ENCODE measurements at places on chromosomes 2 and 18.

- no peak for DNase-seq
Measured at GRCh38 chr2:140234116-140234515, 1453.9 kb upstream of the NXPH2 start.

- peak; percentile 48 for DNase-seq
Measured at GRCh38 chr18:22930089-22930713, 2.9 kb upstream of the RBBP8 start.

DNA sequence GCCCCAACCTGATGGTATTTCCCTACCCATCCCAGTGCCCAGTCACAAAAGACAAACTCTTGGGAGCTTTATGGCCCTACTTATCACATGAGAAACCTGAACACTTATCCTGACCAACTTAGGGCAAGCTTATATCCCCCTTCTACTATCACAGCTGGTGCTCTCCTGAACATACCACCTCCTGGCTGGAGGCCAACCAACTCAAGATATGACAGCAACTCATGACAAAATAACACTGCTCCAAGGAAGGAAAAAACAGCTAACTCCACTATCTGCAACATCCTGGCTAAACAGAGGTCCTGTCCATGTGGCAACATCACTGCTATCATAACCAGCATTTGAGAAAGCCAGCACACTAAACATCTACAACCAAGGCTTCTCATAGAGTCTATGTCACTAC lies 20.9 kb upstream of the CLASP1 start:
- no peak for DNase-seq

DNA sequence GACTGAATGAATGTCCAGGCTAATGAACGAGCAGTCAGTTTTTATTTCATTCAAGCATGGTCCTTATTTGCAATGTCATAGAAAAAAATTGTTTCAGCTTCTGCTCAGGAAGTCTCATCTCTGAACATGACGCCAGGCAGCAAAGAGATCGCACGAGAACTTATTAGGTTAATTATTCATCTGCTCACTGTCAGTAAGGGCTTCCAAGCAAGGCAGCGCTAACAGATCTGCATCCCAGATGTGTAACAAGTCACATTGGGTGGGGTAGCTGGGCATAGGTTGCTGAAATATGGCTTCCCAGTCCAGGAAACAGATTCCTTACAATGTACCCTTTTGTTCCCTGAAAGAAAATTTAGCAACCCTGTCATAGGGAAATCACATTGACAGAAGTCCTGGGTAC lies 63.5 kb downstream of the ANKRD44 start:
- DNase-seq = no peak

GRCh38 chr2:147122944-147123343 lies 721.9 kb upstream of the ACVR2A start:
- DNase-seq = no peak

- DNase-seq = no peak
Measured at GRCh38 chr2:144010096-144010836, 509.7 kb downstream of the ZEB2 start.

- DNase-seq = no peak
Measured at GRCh38 chr2:64982932-64983331, 6.3 kb upstream of the SLC1A4 start.

DNA sequence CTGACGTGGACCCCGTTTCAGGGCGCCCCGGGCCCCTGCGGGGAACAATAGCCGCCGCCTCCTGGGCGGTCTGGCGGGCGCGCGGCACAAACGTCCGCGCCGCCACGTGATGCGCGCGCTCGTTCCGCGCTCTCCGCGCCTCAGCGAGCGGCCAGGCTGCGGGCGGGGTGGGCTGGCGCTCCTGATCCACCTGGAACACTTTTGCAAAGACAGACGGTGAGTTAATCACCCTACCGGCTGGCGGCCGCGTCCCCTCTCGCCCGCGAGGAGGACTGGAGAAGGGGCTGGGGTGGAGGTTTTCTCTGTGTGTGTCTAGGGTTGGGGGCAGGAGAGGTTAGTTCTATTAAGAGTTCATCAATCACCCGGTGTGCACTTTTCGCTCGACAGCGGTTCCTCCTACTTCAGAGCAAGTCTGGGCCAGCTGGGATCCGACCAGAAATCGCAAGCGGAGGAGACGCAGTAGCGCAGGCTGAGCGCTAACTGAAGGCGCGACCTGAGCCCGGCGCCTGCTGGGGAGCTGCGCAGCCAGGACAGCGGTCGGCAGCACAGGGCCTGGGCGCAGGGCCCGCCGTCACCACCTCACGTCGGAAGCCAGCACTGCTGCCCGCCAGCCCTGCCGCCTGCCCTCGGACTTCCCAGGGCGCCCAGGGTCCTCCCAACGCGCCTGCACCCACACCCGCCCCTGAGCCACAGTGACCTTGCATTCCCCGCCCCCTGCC lies 10.3 kb upstream of the HOXD1 start:
- DNase-seq = no peak

GRCh38 chr18:26854292-26854881 lies 11.1 kb downstream of the AQP4 start:
- DNase-seq = no peak

DNA sequence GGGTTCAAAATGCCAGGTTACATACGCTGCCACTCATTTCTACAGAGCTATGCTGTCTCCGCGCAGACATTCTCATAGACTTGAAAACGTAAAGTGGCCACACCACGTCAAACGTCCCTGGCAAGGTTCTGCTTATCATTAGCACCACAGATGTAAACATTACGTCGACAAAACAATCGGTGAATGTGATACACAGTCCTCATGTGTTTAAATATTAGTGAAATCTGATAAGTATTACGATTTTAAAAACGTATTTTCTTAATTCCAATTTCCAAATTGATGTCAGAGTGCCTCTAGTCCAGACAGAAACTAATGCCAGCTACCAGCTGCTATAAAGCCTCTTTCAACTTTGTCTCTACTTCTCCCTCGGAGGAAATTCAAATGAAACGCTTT lies 1.2 kb downstream of the STK17B start:
- DNase-seq = no peak

GRCh38 chr2:118351796-118352195 lies 263.5 kb downstream of the INSIG2 start:
- no peak for DNase-seq

- DNase-seq = no peak
Measured at GRCh38 chr2:176544991-176545956, 276.0 kb downstream of the MTX2 start.

DNA sequence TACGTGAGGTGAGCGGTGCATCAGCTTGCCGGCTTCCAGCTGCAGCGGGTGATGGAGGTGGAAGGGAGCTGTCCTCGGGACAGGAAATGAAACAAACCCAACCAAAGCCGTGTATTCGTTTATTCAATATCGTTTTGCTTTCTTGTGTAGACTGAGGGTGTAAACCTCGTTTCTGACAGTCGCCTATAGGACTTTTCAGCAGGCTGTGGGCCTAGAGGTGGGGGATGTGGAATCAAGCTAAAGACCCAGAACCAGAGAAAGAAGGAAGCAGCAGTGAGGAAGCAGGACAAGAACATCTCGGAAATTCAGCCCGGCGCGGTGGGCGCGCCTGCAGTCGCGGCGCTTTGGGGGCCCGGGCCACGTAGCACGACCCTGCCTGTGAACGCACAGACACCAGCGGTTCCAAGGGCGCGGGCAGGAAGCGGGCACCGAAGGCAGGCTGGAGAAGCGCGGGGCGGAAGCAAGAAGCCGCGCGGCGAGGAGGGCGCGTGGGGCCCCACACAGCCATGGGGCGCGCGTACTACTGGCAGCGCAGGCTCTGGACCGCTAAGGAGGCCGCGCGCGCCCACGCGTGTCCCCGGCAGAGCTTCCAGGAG lies 755 bp upstream of the ATP9B start:
- no peak for DNase-seq

GRCh38 chr2:128292599-128293425 lies 25.9 kb downstream of the HS6ST1 start:
- no peak for DNase-seq

GRCh38 chr2:111143843-111144198 lies 23.1 kb downstream of the BCL2L11 start:
- DNase-seq = no peak

DNA sequence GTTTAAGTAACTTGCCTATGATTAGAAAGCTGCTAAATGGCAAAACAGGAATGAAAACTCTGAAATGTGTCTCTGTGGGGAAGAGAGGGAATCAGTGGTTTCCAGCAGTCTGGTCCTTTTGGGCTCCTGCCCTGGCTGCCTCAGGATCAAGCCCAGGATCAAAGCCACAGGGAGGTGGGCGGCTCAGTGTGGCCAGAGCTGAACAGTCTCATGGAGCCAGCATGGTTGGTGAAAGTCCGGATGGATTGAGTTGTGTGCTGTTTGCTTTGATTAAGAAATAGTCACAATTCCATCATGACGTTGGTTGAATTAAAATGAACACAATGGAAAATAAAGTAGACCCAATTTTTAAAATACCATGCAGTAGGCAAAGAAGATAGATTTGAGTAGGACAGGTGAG lies 344.2 kb downstream of the LPIN1 start:
- no peak for DNase-seq

GRCh38 chr2:17373741-17374140 lies 144.5 kb downstream of the RAD51AP2 start:
- DNase-seq = no peak

DNA sequence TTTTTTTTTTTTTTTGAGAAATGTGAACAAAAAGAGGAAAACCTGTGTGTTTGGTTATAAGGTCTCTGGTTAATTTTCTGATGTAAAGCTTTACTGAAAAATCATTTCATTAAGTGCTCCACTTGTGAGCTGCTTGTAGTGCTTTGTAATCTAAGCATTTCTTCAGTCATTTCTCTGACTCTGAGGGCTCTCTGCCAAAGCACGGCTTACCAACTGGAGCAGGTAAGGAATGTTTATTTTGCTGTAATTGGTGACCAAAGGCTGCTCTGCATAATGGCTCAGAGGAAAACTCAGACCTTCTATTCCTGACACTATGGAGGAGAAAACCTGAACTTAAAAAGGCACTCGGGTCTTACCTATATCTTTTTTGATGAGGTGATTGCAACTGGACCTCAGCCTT lies 848.8 kb downstream of the MBD2 start:
- no peak for DNase-seq

DNA sequence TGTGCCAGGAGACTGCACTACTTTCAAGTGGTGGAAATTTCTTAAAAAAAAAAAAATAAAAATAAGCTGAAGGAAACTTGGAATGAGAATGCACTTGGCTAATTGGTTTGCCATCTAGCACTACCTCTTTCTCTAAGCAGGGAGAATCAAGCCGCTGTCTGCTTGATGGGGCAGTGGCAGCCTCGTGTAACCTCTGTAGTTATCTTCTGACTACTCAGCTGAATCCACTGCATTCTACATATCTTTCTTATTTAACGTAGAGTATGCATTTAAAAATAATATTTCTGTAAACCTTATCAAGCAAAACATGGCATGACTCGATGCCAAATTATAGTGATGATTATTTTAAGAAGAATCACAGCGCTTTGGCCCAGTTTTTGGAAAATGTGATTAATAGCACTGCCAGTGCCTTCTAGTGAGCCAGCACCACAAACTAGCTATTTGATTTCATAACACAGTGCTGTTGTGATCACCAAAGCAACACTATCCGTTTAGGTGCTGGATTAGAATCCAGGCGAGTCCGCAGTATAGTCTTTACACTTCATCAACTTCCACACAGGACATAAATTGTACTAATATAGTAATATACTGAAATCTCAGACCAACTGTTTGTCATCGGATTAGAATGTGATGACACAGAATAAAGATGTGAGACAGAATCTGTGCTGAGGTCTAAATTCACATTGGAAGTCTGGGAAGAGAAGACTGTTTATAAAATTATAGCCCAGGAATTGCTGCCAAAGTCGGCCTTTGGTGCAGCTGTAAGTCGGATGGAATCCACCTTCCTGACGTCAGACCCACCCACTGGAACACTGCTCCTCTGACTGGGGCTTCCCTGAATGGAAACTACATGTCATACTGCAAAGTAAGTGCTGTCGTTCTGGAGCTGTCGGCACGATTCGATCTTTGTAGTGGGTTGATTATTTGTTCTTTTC lies 136.5 kb upstream of the ETAA1 start:
- DNase-seq = no peak

DNA sequence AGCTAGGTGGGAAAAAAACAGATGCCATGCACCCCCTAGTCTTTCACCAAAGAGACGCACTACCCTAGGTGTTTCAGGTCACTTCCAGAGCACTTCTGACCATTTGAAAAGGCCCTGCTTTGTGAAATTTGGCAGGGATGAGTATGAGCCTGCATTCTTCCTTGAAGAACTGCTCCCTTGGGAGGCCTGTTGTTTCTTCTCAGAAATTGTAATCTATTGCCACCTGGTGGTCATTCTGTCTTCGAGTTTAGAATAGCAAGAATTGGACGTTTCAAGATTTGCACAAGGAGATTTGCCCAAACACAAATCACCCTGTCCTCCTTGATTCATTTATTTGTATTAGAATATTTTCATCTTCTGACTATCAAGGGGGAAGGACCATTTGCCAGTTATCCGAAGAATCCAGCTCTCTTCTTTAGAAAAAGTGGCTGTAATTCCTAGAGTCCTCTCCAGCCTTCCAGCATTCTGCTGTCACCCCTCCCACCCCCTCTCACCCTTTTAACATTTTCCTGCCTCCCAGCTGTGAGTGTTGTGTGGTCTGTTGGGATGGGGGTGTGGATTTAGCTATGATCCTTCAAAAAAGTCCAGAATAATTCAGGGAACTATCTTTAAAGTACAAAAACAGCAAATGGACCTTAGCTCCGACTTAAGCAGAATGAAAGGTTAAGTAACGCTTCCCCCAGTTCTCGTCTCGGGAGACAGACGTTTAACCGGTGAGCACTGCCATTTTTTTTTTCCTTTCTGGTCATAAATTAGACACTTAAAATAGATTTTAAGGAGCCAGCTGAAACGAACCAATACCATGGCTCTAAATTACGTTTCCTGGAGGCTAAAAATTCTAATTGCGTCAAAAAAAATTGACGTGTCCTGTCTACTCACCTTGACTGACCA lies 3.7 kb upstream of the GAD1 start:
- DNase-seq = peak; percentile 79

DNA sequence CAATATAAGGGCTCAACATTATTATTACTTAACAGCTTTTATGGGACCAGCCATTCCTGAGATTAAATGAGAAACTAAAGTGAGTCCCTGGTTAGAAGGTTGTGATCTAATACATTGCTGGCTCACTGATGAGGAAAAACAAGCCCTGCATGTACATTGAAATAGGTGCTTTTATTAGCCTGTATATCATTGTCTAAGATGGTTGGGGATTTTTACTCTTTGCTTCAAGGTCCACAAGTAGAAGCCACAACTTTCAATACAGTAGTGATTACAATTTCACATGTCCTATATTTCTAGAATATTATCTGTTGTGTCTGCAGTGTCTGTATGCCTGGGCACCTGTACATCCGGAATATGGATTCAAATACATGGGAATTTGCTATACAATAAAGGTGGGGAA lies 104.1 kb upstream of the FZD5 start:
- no peak for DNase-seq

Measured in hippocampal formation (tissue), 2 donors.